Nephron progenitor cell (in vitro differentiated cells): ENCODE measurements at places on chromosomes 6 and 20.

- DNase-seq, result no peak
Measured at GRCh38 chr20:46946181-46946624, 51.6 kb downstream of the EYA2 start.

- DNase-seq, result no peak
Measured at GRCh38 chr6:33974471-33974870, 170.7 kb upstream of the MLN start.

DNA sequence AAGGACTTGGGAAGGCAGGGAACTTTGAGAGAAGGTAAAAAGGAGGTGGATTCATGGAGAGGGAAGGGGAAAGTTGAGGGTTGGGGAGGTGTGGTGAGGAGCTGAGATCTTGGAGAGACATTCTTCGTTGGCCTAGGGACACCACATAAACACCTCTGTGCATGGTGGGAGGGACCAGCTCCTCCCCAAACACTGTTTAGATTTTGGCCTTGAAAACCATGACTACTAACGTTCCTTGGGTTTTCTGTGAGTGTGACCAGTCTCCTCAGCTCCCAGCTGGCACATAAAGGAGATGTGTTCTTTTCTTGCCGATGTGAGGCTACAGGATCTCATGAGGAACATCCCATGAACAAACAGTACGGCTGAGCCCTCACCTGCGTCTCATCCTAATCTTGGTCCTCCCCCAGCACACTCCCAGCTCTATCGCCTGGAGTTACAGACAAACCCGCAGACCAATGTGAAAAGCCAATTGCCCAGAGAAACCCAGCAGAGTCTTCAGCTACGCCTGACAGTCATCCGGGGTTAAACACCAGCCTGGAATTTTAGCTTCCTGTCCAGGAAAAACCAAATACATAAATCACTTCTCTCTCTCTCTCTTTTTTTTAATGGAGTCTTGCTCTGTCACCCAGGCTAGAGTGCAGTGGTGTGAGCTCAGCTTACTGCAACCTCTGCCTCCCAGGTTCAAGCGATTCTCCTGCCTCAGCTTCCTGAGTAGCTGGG lies 22.0 kb upstream of the DDR1 start:
- DNase-seq, result no peak

- DNase-seq, result peak; percentile 19
Measured at GRCh38 chr6:15089569-15090144, 156.2 kb upstream of the JARID2 start.

- no peak for DNase-seq
Measured at GRCh38 chr6:108622641-108623298, 62.1 kb downstream of the FOXO3 start.

DNA sequence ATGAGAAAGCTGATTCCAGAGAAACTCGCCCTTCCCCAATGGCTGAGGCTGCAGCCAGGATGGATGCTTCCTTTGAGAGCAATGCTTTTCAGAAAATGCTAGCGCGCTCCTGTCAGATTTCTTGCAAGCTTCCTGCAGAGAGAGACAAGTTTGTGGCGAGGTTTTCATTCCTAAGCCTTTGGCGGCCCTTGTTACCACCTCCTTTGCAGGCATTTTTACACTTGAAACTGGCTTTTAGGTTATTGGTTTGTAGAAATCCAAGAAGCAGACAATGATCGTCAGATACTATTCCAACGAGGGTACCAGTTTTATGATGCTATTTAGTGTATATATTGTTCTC lies 1.1 kb downstream of the FNDC1 start:
- no peak for DNase-seq

DNA sequence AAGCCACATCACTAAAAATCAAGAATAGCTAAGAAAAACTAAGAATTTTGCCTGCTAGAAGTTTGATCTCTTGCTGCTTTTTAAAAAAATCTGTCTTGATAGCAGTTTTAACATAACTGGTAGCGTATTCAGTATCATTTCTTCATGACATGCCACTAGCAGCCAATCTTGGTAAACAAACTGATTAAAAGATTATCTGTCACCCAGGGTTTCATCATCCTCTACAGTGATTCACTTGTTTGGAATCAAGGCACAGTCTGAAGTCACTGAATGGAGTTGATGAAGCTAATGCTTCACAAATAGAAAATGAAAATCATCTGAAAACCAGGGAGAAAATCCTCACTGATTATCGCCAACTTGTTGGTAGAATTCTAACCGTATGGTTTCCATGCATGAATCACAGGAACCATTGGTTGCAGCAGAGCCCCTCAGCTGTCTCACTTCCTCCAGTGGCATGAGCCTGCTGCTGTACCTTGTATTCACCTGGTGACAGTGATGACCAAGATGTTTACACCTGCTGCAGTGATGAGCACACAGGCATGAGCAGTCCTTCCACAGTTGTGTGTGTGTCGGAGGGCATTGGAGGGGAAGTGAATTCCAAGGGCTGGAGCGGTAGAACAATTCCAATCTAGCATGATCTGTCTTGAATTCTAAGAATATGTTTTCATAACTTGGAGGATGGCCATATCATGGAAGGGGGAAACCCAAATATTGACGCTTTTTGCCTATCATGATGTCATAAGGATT lies 275.0 kb downstream of the KHDC1L start:
- DNase-seq, result no peak

GRCh38 chr6:33407132-33407718 lies 3.6 kb upstream of the PHF1 start:
- DNase-seq, result no peak

DNA sequence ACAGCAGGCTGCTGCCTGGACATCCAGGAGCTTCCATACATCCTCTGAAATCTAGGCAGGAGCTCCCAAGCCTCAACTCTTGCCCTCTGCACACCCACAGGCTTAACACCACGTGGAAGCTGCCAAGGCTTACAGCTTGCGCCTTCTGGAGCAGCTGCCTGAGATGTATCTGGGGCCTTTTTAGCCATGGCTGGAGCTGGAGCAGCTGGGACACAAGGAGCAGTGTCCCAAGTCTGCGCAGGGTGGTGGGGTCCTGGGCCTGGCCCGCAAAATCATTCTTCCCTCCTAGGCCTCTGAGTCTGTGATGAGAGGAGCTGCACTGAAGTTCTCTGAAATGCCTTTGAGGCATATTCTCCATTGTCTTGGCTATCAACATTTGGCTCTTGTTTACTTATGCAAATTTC lies 255.0 kb downstream of the DLL1 start:
- no peak for DNase-seq

DNA sequence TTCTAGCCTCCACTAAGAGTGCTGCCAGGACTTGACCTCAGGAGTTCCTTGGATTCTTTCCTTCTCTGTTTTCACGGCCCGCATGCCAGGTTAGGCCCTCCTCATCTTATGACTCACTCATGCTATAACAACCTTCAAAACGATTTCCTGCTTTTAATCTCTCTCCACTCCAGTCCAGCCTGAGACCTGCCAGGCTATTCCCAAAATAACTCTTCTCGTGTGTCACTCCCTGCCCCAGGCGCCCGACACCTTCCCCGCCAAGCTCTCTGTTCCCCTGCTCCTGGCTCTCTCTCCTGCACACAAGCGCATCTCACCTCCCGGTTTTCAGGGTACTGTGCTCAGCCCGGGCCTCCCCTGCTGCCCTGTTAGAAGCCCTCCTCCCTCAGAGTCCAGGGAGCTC lies 64.1 kb upstream of the RPS6KA2 start:
- no peak for DNase-seq

DNA sequence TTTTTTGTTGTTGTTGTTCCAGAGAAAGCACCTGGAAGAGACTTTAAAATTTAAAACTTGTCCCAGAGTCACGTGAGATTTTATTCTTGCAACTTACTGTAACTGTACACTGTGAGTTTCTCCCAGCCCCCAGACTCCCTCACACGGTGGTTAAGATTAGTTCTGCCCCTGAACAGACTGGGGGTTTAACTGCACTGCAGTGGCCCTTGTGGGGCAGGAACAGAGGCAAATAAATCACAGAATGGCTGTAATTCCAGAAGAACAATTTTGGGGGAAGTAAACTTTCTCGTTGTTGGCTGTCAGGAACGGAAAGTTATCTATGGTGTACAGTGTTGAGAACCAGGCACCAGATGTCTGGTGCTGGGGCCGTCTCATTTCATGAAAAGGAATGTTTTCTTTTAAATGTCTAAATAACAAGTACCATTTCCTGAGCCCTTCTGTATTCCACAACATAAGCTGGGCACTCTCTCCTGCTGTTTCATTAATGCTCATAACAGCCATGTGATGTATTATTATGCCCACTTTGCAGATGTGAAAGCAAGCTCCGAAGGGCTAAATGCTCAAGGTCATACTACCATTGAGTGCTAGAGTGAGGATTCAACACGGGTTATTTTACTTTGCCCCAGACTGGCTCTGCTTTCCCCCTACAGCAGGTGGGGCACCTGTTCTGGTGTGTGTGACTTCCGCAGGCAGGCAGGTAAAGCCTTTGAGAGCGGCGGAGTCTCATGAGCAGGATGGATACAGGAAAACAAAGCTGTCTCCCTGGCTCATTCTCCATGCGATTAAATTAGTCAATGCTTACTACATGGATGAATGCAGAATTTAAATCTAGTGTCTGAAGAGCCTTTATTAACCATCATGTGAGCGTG lies 30.5 kb downstream of the CNKSR3 start:
- no peak for DNase-seq

DNA sequence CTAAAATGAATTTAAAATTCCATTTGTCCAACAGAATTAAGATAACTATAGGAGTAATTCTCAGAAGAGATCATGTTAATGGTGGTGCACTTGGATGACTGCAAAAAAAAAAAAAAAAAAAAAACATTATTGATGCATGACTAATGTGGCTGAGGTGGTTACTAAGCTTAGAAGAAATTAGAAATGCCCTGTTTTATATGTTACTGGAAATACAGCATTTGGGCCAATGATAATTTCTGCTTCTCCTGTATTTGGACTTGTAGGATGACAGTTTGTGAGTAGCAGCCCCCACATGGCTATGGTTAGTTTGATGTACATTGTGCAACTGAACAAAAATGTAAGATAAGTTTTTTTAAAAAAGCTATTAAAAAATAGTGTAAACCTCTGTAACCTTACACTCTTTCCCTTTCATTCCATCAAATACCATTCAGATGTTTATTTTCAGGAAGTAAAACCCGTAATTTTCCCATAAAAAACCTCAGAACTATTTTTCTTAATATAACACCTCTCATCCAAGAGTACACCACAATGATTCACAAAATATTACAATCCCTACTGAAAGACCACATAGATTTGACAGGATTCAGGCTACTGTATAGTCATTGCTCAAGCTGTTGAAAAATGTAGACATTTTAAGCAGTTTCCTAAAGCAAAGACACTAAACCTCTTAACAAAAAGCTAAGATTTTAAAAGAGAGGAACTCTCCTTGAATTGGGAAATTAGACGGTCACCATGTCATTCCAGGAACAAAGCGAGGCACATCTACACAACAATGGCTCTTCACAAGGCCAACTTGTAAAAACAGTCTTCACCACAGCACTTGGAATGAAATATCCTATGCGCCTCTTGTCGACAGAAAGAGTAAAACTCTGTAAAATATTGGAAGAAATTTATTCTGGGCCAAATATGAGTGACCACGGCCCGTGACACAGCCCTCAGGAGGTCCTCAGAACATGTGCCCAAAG lies 83.0 kb downstream of the WDR27 start:
- DNase-seq, result no peak

DNA sequence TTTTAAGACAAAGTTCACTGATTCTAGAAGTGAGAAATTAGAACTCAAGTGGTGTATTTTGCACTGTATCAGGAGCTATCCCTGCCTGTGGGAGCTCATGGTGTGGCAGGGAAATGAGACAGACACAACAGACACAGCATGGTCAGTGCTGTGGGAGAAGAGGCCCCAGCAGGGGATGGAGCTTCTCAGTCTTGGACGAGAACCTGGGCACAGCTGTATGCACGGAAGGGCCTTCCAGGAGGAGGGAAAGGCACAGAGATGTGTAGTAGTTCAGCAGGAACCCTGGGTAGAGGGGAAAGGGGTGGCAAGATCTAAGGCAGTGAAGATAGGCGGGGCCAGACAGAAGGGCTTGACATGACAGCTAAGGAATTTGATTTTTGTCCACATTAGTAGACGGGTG lies 48.8 kb upstream of the KIF25 start:
- no peak for DNase-seq

GRCh38 chr6:5843078-5843477 lies 163.6 kb downstream of the NRN1 start:
- no peak for DNase-seq

GRCh38 chr20:4925842-4926530 lies 75.3 kb downstream of the SLC23A2 start:
- no peak for DNase-seq

DNA sequence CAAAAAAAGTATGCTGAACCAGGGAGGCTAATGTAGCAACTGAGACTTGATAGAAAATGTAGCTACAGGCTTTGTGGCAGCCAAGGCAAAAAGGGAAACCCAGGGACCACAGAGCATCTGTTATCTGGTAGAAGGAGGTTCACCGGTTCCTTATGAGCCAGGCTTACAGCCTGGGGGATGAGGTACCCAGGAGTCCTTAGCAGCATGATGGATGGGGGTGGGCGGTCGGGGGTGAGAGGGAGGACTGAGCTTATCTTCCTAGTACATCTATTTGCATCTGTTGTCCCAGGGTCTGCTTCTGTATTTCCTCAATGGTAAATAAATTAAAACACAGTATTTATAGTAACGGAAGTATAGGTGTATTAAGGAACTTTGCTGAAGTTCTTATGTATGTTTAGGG lies 1.1 kb upstream of the GDAP1L1 start:
- DNase-seq, result no peak

GRCh38 chr6:134368670-134369069 lies 50.8 kb upstream of the SGK1 start:
- DNase-seq, result no peak

GRCh38 chr6:129015721-129016120 lies 132.8 kb downstream of the LAMA2 start:
- DNase-seq, result no peak

DNA sequence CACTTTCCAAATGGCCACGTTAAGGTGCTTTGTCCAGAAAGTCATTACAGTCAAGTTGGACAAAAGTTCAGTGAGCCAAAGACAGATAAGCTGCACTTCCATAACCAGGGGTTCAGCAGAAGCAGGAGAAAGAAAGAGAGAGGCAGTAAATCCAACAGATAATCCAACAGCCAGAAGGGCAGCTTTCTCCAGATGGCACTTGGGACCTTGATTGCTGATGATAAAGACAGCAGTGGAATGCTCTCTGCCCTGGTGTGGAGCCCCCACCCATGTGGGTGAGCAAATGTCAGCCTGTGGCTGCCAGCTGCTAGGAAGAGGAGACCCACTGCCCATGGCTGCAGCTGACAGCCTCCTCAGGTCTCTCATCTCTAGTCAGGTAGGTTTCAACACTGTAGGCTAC lies 18.7 kb upstream of the NRSN1 start:
- DNase-seq, result no peak

DNA sequence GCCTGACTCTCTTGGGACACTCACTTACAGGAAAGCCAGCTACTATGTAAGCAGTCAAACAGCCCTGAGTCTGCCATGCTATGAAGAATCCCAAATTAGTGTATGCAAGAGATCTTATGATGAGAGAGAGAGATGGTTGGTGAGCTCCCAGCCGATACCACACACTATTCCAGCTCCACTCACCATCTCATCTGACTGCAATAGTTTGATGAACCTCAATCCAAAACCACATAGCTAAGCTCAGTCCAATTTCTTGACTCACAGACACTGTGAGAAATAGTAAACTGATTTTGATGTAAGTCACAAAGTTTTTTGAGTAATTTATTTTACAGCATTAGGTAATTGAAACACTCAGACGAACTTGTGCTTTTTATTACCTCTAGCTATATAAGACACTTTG lies 441.4 kb downstream of the COL12A1 start:
- DNase-seq, result no peak

GRCh38 chr6:140976806-140977205 lies 1155.9 kb upstream of the GJE1 start:
- DNase-seq, result no peak
